ENCODE measurements at places on chromosomes 11 and 22. TPM values are rescaled to one million over a fixed set of nuclear protein-coding genes. Genes with fewer than 3 reads are reported as not detected.

The TEX12 gene
- 21.8 TPM for polyA plus RNA-seq

The NPAS4 gene
- 0.09 TPM for polyA plus RNA-seq

The UPK2 gene
- polyA plus RNA-seq, result 0.50 TPM

The BRD1 gene
- polyA plus RNA-seq, result 114 TPM

The SGSM1 gene
- polyA plus RNA-seq, result 5.1 TPM

The IGSF22 gene
- polyA plus RNA-seq, result 1.7 TPM

Data from testis (tissue), 5 donors.